ENCODE measurements at places on chromosomes 5 and 9.
A peak's percentile ranks its signal among the peaks of the same experiment; 100 is the strongest.

- DNase-seq, result no peak
These were observed 378.9 kb downstream of the RAB3C start for GRCh38 chr5:58961631-58962280.

DNA sequence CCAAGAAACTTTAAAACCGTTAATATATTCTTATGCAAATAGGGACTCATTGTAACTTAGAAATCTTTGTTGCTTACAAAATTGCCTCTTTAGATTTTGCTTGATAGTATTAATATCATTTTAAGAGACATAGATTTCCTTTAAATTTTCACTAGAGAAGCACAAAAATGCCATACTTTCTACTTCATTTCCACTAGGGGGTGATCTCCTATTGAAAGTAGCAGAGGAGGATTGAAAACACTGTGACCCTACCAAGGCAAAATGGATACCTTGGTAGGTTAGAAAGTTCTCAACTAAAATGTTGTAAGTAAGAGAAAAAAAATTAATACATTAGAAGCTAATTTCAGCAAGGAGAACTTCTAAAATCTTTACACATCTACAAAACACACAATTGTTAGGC lies 204.9 kb downstream of the CHSY3 start:
- DNase-seq, result no peak

GRCh38 chr5:150155258-150156026 lies at the start of gene PDGFRB:
Gene PDGFRB (minus strand): TSS chr5:150155845. CDS start chr5:150137047, 18,798 bp downstream.
- DNase-seq, result peak; percentile 93

DNA sequence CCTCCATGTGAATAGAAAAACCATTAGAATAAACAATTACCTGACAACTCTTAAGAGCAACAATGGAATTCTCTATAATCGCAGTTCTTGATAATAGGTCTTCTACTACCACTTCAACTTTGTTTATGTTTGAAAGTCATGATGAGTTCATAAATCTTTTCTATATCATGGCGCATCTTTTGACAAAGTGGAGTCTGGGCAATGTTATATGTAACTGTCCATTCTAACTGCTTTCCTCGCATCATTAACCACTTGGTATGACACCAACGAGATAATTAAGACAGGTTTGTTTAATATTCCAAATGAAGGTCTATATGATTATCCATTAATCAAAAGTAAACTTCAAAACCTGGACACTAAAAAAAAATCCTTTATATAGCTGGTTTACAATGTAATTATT lies 272.0 kb downstream of the DENND1A start:
- no peak for DNase-seq

- DNase-seq, result no peak
These were observed 77.0 kb downstream of the ZCCHC7 start for GRCh38 chr9:37197158-37198038.
